SHP77 treated with DMSO at 0.1 percent for 48 hours (cell line): ENCODE measurements at places on chromosomes 12 and 14.

DNA sequence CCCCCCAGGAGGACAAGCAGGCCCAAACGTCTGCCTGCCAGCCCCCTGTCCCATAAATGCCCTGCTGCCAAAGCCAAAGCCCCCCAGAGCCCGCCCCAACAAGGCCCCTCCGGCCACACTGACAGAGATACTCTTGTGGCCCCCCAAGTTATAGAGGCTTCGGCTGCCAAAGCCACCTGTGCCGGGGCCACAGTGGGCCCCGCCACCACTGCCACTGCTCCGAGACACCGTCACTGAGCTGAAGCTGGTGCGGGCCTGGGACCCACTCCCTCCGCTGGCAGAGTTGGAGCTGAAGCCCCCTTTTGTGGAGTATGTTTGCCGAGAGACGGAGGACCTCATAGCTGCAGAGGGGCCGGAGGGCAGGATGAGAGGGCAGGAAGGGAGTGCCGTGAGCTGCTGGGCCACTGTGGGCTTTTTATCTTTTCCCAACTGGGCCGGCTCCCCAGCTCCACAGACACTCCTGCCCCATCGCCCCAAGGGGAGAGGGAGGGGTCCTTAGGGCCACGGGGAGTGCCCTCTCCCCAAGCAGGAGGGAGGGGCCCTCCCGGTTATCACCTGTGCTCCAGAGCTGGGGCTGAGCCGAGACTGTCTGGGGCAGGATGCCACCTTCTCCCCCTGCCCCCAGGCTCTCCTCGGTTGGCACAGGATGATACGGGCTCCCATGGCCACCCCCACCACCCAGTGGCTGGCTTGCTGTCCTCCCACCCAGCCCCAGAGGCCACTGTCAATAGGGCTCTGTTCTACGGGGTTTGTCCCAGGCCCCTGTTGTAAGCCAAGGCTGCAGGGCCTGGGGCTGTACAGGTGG, at the start of gene KRT79:
KRT79 (minus strand) TSS at position 390 of the 805 bp plus-strand sequence; CDS start at position 339, 51 bp downstream.
- no peak for DNase-seq

- no peak for DNase-seq
Measured at GRCh38 chr12:71208053-71208685, 50.4 kb upstream of the TSPAN8 start.

DNA sequence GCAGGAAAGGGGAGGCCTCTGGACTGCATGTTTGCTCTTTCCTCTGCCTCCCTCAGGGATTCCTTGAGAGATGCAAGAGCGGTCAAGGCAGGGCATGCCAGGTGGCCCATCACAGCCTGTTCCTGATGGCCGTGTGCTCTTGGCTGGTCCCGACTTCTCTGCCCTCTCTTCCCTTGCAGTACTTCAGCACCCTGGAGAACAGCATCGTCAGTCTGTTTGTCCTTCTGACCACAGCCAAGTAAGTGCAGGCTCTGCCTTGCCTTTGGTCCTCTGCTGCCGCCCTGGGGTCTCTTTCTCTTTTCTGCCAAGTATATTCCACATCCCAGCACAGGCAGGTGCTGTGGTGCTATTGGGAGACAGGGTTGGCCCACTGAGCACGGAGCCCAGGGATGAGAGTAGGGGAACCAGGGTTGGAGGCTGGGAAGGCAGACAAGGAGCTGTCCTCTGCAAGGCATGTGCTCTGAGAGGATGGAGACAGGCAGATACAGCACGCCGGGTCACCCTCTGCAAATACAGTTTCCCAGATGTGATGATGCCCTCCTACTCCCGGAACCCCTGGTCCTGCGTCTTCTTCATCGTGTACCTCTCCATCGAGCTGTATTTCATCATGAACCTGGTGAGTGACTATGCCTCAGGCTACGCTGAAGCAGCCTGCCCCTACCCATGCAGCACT, 51.9 kb downstream of the TPCN1 start:
- DNase-seq = no peak

DNA sequence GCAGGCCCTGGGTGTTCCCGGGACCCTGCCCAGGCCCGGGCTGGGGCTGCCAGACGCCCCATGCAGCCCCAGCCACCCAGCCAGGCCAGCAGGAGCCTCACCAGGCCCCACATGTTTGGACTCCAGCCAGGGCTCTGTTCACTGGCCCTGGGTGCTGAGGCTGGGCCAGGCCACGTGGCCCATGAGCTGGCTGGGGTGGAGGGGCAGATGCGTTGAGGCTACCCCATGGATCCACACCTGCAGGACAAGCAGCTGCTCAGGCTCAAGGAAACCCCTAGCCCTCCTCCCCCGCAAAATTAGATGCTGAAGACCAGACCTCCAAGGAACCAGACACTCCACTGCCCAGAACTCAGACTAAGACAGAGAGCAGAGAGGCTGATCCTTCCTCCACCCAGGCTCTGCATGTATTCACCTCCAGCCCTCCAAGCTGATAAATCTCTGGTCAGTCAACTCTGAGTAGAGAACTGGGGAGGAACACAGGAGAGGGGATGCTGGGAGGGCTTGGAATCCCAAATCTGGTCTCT, 1.6 kb downstream of the CDH24 start:
- DNase-seq = no peak

DNA sequence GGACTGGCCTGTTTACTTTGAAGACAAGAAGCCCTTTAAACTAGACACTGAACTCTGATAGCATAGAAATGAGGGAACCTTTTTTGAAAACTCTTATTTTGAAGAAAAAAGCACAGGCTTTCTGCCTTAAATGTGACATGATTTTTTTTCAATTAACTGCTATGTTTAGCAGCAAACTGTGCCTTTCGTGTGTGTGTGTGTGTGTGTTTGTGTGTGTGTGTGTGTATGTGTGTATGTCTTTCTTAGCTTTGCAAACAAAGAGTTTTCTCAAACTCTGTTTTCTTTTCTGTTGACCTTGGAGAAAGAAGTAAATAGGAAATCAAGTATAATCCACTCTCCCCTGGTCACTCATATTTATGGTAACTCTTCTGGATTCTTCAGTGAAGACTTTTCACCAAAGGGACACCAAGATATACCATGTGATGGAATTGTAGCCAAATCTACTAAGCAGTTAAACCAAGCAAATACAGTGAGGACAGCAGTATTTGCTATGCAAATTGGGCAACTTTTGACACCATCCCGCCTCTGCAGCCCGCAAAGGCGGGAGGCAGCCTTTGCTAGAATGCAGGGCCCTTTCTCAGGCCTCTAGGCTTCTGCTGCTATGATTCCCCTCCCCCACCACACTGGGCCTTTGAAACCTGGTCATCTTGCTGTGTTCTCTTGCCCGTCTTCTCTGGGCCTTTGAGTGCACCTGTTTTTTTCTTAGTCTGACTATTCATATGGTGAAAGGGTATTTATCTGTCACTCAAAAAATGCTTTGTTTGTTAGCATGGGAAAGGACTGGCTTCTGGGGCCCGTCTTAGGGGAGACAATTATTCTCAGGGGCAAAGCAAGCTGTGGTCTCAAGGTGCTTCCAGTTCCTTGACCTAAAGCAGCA, 107.9 kb downstream of the MYRFL start:
- no peak for DNase-seq

DNA sequence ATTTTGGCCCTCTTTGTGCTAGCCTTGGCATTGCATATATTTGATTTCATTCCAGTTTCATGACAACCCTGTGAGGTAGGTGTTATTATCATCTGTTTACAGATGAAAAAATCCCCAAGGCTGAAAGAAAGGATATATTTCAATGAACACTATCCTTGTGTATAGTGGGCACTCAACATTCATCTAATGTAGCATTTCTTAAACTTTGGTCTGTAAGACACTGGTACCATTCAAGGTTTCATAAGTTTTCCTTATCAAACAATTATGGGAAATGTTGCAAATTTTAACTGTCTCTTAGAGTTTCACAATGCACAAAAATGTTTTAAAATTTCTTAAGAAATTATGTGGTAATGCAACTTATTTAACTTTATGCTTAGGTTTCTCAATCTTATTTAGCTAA, 44.3 kb downstream of the ATP23 start:
- no peak for DNase-seq

DNA sequence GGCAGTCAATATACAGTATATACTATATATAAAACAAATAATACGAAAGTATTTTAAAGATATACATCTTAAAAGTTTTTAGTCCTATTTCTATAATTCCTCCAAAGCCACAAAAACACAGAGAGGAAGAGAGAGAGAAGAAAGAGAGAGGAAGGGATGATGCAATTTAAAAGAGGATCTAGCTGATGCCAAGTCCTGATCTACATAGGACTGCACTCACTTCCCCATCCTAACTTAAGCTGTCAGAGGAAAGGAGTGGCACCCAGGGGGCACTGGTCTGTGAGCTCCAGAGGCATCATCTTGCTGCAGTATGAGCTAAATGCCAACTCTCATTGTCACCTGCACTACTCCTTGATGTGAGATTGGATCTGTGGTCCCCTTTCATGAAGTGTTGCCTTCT, 95.8 kb downstream of the C12orf42 start:
- no peak for DNase-seq
